ENCODE measurements at places on chromosomes 16 and 17.

GRCh38 chr16:69917739-69918138, 33.4 kb upstream of the CLEC18A start:
- DNase-seq = no peak

DNA sequence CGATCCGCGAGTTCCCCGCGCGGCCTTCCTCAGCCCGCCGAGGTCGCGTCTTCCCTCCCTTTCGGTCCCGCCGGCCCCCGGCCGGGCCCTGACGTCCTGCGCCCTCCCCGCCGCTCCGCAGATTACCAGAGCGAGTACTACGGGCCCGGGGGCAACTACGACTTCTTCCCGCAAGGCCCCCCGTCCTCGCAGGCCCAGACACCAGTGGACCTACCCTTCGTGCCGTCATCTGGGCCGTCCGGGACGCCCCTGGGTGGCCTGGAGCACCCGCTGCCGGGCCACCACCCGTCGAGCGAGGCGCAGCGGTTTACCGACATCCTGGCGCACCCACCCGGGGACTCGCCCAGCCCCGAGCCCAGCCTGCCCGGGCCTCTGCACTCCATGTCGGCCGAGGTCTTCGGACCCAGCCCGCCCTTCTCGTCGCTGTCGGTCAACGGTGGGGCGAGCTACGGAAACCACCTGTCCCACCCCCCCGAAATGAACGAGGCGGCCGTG, 5.4 kb downstream of the LHX1 start:
- no peak for DNase-seq

DNA sequence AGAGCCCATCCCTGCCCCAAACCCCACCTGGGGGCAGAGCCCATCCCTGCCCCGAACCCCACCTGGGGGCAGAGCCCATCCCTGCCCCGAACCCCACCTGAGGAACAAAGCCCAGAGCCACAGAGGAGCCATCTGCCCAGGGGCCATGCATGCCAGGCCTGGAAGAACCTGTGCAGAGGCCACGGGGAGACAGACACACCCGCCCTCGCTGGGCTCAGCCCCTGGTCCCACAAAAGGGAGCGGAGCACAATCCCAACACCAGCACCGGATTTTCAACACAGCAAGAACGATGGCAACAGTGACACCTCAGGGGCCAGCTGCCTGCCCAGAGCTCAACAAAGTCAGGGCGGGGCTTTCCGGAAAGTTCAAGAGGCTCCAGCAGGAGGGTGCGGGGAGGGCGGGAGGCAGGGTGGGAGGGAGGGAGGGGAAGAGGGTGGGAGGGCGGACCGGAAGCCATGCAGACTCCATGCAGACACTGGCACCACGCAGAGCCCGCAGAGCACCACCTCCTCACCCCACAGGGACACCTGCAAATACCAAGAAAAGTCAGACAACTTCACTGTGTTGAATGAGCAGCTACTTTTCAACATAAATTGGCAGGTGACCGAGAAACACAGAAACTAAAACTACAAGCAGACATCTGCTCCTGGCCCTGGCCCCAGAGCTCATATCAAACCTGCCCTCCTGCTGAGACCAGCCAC, 27.9 kb upstream of the C16orf95 start:
- peak; percentile 55 for DNase-seq

DNA sequence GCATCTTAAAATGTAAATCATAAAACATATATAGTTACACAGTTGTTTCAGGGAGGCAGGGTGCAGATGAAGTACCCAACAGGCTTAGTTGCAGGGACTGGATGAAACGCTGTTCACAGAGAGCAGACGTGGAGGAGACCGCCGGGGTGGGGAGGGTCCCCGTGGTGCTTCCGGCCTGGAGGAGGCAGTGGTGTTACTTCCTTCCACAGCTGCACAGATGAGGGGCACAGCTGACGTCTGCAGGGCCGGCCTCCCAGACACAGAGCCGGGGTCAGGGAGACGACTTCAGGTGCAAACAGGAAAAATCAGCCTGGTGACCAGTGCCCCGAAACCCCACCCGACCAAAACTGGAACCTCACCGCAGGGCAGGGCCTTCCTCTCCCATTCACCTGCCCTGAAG, 17.1 kb downstream of the SPIRE2 start:
- DNase-seq = peak; percentile 40

DNA sequence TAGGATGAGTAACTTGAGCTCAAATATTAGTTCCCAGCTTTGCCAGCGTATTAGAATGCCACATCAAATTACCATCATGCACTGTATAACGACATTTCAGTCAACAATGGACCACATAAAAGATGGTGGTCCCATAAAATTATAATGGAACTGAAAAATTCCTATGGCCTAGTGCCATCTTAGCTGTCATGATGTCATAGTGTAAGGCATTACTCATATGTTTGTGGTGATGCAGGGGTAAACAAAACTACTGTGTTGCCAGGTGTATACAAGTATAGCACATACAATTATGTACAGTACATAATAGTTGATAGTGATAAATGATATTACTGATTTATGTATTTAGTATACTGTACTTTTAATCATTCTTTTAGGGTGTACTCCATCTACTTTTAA, 54.4 kb upstream of the NETO2 start:
- DNase-seq = no peak

DNA sequence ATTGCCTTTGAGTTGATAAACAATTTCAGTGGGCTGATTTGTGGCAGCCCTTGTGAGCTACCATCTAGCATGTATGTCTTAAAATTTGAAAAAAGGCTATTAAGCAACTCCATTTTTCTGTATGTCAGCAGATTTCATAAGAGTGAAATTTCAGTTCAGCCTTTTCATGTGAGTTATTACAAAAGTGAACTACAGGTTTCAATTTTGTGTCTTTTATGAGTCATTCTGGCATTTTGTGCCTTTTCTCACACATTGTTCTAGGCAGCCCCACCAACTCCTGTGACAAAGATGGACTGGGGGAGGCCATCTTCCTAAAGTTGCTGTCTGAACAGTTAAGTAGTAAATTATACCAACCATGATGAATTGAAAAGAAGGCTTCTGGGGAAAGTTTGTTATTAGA, 52.1 kb downstream of the USP10 start:
- peak; percentile 34 for DNase-seq

- no peak for DNase-seq
These were observed 4.4 kb upstream of the WFIKKN2 start for GRCh38 chr17:50830994-50831393.

GRCh38 chr16:29744541-29745101, 1.2 kb downstream of the C16orf54 start:
- peak; percentile 34 for DNase-seq

Data from activated naive CD8-positive, alpha-beta T cell treated with anti-CD3 and anti-CD28 coated beads for 36 hours (primary cell).